Stimulated activated CD8-positive, alpha-beta memory T cell treated with anti-CD3 and anti-CD28 coated beads, Interleukin-7, amount 100 ng/mL, for 4 hours (primary cell): ENCODE measurements at places on chromosomes 2 and 18.

GRCh38 chr18:14179306-14179705, 47.1 kb upstream of the ZNF519 start:
- no peak for DNase-seq

- DNase-seq: no peak
These were observed 14.0 kb downstream of the PRELID3A start for GRCh38 chr18:12421732-12422131.

DNA sequence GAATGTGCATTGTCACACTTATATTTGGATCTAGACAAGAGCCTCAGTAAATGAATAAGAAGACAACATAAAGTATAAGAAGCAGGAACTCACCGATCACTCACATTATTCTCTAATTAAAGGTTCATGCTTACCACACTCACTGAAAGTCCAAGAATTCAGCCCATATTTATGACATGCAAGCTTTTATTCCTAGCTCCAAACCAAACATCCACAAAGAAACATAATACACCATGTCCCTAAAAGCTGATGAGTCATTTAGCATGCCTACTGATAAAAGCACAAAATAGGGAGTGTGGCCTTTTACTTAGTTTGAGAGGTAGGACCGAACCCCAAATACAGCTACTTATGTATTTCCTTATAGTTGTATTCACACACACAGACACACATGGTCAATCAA, 1094.6 kb upstream of the CDH2 start:
- DNase-seq: no peak

DNA sequence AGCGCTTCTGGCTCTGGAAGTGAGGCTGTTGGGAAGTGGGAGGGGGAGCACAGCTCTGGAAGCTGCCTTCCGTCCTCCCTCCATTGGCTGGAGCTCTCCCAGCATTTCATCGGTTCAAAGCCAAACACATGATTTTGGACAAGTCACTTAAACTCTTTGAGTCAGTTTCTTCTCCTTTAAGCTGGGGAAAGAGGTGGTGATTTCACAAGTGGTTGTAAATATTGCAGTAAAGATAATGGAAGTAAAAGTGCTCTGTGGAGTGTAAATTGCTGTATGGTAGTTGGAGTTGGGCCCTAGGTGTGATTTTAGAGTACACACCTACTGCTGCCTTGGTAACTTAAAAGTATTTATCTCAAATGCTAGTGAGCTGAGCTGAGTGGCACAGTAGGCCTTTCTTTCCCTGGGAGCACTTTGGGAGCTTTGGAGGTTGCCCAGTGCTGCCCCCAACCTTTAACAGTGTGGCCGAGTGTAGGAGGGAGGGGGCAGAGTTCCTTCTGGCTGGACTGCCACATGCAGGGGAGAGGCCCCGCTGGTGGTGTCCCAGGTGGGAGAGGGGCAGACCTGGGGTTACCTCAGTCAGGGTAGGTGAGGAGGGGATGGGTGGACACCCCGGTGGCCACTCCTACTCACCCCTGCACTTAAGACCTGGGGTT, 54.7 kb downstream of the ASAP2 start:
- no peak for DNase-seq

- no peak for DNase-seq
These were observed 353.0 kb downstream of the MYCN start for GRCh38 chr2:16293398-16293797.

GRCh38 chr2:225630824-225631533, 231.5 kb downstream of the NYAP2 start:
- no peak for DNase-seq

GRCh38 chr18:41119031-41119430, 836.0 kb upstream of the PIK3C3 start:
- DNase-seq: no peak

DNA sequence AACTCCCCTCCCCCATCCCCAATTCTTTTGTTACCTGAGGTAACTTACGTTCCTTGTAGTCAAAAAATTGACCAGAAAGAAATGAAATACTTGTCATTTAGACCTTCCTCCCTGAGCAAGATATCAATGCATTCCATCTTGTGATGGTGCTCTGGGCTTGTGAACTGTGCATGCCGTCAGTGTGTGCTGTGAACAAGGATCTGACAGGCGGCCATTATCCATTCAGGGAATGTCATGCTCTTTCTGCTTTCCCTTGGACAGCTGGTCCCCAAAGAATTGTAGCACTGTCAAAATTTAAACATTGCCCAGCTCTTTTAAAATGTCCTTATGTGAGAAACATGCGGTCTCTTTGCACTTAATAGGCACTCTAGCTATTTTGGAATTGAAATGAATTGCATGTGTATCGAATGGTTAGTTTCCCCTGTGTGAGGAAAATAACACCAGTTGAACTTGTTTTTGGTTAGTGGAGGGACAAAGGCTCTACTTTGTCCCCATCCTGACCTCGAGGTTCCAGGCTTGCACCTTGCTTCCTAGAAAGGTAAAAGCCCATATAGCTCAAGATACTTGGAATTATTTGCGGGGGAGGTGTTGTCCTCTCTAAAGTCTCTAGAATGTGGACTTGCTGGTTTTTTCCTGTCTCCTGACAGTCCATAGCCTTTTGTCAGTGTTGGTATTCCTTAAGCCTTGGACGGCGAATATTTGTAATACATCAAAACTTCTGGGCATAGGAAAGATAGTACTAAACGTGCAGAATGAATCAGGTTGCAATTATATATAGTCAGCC, 350.9 kb downstream of the NUP35 start:
- no peak for DNase-seq

DNA sequence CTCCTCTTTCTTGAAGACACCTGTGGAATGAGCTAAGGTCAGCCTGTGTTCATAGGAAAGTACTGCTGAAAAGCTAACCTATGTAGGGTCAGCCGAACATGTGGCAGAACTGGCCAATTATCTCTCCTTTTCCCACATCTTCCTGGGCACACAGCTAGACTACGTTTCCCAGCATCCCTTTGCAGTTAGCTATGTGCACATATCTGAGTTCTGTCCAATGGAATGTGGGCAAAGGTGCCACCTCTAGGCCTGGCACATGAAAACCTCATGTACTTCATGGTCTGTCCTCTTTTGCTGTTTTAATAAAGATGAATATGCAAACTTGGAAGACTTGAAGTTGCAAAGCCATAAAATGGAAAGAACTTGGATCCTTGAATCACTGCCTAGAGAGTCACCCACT, 352.6 kb downstream of the TNS1 start:
- DNase-seq: no peak

GRCh38 chr2:23536326-23536725, 151.3 kb downstream of the KLHL29 start:
- no peak for DNase-seq

DNA sequence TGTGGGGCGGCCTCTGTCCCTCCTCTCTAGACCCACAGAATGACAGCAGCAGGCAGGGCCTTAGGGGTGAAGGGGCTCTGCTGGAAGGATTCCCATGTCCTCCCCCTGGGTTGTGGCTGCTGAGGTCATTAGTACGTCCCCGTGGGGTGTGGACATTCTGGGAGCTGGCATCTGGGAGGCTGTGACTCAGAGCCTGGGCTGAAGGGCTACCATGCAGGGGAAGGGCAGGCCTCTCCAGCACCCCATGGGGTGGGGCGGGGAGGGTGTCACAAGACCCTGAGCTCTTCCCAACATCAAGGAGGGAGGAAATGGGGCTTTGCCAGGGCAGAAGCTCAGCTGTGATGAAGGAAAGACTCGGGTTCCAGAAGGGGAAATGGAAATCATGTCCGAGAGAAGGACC, 105.8 kb upstream of the SMAD2 start:
- DNase-seq: no peak

GRCh38 chr18:48629730-48630324, 91.0 kb downstream of the CTIF start:
- DNase-seq: no peak

DNA sequence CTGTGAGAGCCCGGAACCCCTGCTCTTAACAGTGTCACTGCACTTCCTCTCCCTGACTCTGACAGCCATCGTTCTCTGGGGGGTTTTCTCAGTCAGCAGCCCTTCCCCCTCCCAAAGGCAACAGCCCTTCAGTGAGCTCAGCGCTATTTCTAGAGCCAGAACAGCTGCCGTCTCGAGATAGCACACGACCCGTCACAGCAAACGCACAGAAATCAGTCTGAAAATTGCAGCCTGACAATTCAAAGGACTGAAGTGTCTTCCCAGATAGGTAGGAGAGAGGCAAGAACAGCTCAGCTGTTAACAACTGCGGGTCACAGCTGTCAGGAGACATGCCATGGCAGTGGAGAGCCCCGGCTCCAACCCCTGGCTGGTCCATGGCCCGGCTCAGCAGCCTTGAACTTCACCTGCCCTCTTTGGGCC, 45.4 kb downstream of the ST8SIA5 start:
- no peak for DNase-seq

DNA sequence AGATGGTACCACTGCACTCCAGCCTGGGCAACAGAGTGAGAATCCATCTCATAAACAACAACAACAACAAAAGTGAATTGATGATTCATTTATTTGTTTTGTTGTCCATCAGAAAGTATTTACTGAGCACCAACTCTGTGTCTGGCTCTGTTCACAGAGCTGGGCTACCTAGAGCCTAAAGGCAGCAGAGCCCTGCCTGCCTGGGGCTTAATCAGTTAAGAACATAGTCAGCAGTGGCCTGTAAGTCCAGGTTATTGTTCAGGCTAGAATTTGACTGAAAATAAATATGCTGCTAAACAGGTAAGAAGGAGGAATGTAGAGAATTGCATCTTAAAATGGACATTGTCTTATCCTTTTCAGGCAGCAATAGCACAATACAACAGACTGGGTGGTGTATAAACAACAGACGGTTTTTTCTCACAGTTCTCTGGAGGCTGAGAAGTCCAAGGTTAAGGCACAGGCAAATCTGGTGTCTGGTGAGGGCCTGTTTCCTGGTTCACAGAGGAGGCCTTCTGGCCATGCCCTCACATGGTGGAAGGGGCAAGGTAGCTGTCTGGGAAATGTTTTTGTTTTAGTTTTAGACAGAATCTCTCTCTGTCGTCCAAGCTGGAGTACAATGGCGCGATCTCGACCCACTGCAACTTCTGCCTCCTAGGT, 22.2 kb upstream of the ARL4C start:
- DNase-seq: no peak

DNA sequence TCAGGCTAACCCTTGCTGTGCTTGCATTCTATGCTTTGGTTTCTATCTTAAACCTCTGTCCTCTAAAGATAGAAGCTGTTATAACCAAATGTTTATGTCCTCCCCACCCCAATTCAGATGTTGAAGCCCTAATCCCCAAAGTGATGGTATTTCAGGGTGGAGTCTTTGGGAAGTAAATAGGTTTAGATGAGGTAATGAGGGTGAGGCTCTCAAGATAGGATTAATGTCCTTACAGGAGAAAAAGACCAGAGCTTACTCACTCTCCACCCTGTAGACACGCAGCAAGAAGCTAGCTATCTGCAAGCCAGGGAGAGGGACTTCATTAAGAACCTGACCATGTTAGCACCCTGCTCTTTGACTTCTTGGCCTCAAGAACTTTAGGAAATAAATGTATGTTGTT, 362.5 kb downstream of the ERBB4 start:
- DNase-seq: no peak

- no peak for DNase-seq
These were observed 141.5 kb upstream of the FIGN start for GRCh38 chr2:163877316-163877715.

DNA sequence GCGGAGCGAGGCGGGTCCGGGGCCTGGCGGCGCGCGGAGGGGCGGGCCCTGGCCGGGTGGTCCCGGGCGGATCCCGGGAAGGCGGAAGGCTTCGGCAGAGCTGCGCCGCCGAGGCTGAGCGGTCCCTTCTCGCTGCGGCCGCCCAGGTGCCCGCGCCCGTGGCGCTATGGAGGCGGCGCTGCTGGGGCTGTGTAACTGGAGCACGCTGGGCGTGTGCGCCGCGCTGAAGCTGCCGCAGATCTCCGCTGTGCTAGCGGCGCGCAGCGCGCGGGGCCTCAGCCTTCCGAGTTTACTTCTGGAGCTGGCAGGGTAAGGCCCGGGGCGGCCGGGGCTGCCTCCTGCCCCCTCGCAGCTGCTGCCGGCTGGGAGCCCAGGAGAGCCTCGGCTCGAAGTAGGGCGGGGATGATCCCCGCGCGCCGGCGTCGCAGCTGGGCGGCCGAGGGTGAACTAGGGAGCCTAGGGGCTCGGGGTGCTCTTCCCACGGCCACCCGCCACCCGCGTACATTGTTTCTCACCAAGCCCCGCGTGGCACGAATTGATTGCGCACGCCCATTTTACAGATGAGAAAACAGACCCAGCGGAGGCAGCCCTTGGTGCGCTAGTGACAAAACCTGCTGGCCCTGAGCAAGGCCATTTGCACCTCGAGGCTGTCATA, at the start of gene SLC66A3:
TSS of gene SLC66A3 (plus strand) at position 87 of the 655 bp plus-strand sequence. CDS start at position 167, 80 bp downstream.
- DNase-seq: no peak

DNA sequence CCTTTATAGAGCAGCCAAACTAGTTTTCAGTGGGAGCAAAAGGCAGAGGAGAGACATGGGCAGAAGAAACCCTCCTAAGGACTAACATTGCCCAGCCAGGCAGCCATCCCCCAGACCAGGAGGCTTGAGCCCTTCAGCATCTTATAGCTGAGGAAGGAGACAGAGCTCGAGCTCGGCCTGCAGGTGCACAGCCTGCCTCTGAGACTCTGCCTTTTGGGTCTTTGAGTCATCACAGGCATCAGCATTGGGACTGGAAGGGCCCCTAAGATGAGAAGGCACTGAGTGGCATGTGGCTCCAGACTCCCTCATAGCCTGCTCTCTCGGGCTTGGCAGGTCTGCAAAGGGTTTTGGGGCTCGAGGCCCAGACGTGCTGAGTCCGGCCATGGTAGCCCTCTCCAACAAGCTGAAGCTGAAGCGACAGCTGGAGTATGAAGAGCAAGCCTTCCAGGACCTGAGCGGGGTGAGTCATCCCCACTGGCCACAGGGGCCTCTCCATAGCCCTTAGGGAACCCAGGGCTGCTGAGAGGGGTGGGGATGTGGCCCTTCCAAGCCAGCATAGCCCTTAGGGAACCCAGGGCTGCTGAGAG, 84.1 kb downstream of the EPAS1 start:
- no peak for DNase-seq

DNA sequence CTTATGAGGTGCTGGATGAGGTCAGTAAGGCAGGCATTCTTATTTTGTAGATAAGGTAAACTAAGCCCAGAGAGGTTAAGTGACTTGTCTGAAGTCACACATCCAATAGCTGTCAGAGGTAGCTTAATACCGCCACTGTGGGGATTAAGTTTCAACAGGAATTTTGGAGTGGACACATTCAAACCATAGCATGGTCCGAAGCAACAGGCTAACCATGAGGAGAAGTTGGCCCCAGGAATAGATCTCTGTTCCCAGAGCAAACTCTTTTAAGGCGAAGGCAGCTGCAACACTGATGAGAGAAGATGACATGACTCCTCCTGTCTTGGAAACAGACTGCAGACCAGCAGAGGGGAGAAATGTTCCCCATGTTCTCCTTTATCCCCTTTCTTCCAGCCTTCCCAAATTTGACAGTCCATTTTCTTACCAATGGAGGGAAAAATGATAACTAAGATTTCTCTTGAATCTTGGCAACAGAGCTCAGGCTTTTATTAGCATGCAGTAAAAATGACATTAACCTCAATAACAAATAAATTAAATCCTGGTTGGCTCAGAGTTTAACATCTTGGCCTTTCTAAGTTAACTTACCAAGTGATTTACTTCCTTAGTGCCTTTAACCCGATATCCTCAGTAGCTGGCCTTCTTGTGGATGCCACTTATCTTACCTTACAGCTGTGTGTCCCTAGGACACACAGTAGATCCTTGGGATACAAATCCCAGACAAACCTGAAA, 67.9 kb upstream of the STPG4 start:
- no peak for DNase-seq
